ENCODE measurements at places on chromosomes 13 and 19.

GRCh38 chr19:1210227-1210538 is 4.6 kb downstream of the STK11 start:
- DNase-seq: no peak

DNA sequence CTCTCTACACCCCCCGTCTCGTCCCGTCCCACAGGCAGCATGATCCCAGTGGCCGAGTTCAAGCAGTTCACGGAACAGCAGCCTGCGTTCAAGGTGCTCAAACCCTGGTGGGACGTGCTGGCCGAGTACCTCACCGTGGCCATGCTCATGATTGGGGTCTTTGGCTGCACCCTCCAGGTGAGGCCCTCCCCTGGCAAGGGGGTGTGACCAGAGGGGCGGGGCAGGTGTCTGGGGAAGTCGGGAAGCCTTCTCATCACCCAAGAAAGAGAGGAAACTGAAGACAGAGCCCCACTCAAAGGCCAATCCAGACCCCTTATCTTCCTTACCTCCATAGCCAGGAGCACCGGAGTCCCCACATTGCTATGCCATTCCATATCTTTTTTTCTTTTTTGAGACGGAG is 7.3 kb downstream of the LRRC8E start:
- no peak for DNase-seq

- DNase-seq: no peak
These were observed 69.2 kb downstream of the PIBF1 start for GRCh38 chr13:72850959-72851677.

DNA sequence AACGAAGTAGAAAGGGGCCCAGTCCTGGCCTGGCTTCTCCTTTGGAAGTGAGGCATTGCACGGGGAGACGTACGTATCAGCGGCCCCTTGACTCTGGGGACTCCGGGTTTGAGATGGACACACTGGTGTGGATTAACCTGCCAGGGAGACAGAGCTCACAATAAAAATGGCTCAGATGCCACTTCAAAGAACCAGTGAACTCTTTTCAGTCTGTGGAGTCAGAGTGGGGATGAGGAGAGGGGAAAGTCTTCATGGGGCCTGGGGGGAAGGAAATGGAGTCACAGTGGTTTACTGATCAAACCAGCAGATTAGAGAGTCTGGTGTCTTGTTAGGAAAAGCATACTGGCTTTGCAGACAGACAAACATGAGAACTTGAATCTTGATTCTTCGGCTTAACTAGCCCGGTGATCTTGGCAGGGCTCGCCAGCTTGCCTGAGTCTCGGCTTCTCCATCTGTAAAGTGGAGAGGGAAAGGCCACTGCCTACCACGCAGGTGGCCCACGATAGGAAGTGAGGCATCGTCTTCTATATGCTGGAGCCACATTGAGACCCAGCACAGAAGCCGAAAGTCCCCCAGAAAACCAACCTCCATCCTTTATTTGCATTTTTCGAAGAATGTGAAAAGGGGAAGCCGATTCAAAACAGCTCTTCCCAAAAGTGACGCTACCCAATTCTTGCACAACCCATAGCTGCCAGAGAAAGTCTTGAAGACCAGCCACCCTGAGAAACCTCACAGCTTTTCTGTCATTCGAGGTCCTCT is at the start of gene FFAR1:
Gene FFAR1 (plus strand): TSS at position 732 of the 759 bp plus-strand sequence. CDS start 3,650 bp downstream, outside the sequence.
- peak; percentile 41 for DNase-seq

GRCh38 chr13:110662777-110663443 is 43.0 kb downstream of the CARS2 start:
- no peak for DNase-seq

GRCh38 chr19:56109226-56109625 is 11.9 kb downstream of the ZNF787 start:
- DNase-seq: no peak

- no peak for DNase-seq
These were observed 51.5 kb upstream of the GTF3A start for GRCh38 chr13:27372896-27373295.

- no peak for DNase-seq
These were observed 5.9 kb downstream of the SLAIN1 start for GRCh38 chr13:77703408-77703807.

DNA sequence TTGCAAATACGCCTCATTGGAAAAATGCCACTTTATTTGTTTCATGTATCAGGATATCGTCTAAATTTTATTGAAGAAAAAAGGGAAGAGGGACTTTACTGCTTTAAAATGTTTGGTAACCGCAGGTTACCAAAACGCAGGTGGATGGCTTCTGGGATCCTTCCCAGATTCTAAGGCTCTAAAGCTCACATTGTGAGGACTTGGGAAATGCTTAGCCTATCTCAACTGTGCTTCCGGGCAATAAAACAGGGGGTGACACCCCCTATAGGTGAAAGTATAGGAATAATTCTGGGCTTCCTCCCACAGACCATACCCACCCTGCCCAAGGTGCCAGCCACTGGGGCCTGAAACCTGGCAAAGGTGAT is 73.2 kb upstream of the IPO5 start:
- DNase-seq: no peak

DNA sequence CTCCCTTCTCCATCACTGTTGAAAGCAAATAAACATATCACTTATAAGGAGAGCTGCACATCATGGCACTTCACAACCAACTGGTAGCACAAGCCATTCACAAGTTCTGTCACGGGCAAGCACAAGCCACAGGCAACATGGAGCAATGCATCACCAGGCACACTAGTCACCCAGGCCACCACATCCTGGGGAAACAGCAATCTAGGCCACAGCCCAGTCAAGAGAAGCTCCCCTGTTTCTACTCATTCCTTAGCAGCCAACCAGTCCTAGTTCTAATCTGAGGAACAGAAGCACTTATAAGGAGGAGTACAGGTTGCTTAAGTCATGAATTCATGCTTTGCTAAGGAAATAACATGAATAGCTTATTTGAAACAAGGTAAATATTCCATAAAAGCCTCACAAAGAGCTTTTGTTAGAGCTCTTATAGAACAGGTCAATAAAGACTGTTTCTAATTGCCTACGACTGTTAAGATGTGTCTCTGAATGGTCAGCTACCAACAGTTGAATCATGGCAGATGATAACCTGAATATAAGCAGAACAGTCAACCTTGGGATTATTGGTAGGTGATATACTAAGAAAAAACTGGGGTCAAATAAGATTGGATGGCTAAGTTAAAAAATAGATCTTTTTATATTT is 169.0 kb downstream of the TBC1D4 start:
- peak; percentile 33 for DNase-seq

DNA sequence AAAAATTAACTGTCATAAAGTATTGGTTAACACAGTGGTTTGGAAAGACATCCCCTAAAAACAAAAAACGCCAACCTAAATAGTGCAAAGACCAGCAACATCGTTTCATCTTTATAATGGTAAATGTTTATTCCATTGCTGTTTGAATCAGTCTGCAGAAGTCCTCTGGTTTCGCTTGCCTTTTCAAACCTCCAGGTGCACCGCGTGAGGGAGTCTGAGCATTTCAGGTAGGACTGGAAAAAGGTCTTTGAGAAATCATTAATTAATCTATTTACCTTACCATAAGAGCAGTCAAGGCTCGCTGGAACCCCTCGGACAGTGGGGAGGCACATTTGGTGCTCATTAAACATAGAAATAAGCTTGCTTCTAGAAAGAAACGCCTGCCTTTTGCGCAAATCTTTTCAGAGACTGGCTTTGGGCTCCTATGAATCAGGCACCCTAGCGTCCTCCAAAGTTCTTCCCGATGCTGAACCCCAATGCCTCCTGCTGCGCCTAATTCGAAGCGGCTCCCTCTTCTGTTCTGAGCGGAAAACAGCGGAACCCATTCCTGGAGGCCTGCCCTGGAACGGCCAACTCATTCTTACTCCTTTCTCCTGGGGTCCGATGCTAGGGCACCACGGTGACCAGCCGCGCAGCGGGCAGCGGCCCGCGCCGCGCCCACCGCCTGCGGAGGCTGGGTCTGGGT is 951 bp upstream of the MTUS2 start:
- no peak for DNase-seq

DNA sequence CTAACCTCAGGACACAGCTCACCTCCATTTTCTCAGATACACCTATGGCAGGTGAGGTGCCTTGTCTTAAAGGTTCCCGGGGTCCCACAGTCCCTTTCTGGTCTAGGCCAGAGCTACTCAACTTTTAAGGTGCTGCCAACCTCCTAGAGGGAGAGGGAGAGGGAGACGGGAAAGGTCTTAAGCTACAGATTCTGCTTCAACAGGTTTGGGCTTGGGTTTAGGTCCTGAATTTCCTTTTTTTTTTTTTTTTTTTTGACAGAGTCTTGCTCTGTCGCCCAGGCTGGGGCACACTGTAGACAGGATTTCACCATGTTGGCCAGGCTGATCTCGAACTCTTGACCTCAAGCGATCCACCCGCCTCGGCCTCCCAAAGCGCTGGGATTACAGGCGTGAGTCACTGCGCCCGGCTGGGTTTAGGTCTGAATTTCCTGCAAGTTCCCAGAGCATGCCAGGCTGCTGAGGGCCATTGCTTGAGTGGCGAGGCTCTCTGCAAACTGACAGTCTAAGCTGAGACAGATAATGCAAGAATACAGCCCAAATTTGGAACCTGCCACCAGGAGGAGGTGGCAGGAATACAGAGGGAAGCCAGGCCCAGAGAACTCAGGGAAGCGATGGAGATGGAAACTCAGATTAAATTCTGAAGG is 7.8 kb upstream of the SYCN start:
- DNase-seq: no peak

DNA sequence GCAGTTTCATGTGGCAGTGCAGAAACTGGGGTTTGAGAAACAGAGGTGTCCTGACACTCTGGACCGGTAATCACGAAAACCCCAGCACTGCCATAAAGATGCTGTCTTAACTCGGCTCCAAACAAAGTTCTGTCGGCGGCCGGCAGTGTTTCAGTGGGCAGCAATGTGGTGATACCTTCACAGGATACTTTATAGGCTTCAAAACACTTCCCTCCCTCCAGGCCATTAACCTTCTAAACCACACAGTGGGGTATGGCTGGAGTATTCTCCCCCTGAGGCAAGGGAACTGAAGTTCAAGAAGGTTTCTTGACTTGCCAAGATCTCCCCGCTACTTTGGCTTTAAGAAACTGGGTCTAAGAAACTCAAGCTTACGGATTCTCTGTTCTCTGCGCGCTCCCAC is 1.1 kb downstream of the RUBCNL start:
- no peak for DNase-seq

Data from stimulated activated naive CD4-positive, alpha-beta T cell treated with Interleukin-2 at 50 U/mL for 16 hours (primary cell).